ENCODE measurements at places on chromosomes 16 and 17. TPM values are rescaled to one million over a fixed set of nuclear protein-coding genes. Genes with fewer than 3 reads are reported as not detected.
A peak's percentile ranks its signal among the peaks of the same experiment; 100 is the strongest.

Gene MYL4
- not detected for total RNA-seq

Gene KRT20
- not detected for total RNA-seq

Gene GGA2
- total RNA-seq: 86.6 TPM

DNA sequence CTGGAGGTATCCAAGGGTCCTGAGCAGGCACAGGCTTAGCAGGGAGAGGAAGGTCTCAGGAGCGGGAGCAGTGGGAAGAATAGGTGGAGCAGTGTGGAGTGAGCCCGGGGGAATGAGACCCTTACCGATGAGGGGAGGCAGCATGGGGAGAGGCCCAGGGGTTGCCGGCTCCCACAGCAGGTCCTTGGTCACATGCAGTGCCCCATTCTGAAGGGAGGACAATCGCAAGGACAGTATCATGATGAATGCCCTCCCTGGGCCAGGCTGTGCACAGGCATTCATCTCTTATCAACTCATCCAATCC, 3.3 kb downstream of the TAF1C start:
- H3K27me3 ChIP-seq: no peaks in the 10 kb centered on the region
- H3K36me3 ChIP-seq: peaks cover 3% of the 10 kb centered on the region
- no peak overlapping the region for H3K27ac ChIP-seq
- peaks cover 25% of the 10 kb centered on the region for H3K4me1 ChIP-seq
- no peak for DNase-seq

DNA sequence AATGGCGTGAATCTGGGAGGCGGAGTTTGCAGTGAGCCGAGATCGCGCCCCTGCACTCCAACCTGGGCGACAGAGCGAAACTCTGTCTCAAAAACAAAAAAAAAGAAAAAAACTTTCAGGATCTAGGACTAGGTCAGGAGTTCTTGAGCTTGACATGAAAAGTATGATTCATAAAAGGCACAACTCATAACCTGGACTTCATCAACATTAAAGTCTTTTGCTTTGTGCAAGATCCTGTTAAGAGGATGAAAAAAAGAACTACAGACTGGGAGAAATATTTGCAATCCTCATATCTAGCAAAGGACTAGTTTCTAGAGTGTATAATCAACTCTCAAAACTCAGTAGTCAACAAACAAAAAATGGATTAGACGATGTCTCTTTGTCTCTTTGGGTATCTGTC, 40.0 kb downstream of the TBC1D16 start:
- H3K4me1 ChIP-seq: peaks cover 65% of the 10 kb centered on the region
- H3K36me3 ChIP-seq: peaks cover 3% of the 10 kb centered on the region
- peak overlapping the region; percentile 70 for H3K27ac ChIP-seq
- no peak for DNase-seq

GRCh38 chr16:48560692-48561091, 49.3 kb downstream of the N4BP1 start:
- H3K27ac ChIP-seq: peak overlapping the region; percentile 83
- H3K4me1 ChIP-seq: peaks cover 62% of the 10 kb centered on the region
- DNase-seq: no peak
- H3K27me3 ChIP-seq: no peaks in the 10 kb centered on the region
- no peak overlapping the region for H3K4me3 ChIP-seq

Gene TBC1D3E
- total RNA-seq: not detected

DNA sequence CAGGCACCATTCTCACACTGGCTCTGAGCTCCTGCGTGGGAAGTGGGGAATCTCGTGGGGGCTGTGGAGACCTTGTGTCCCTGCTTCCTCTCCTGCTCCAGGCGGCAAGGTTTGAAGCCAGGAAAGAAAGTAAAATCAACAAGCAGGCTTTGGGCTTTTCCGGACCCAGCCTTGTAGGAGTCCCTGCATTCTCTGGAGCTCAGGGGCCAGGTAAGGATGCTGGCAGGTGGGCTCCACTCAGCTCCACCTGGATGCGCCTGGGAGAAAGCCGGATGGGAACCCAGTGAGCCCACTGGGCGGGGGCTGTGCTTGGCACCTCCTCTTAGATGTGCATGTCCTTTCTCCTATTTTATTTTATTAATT, 362.5 kb downstream of the SEC14L1 start:
- no peaks in the 10 kb centered on the region for H3K36me3 ChIP-seq
- no peaks in the 10 kb centered on the region for H3K4me1 ChIP-seq
- no peak overlapping the region for H3K4me3 ChIP-seq
- DNase-seq: no peak
- no peak overlapping the region for H3K27ac ChIP-seq

Gene KRTAP9-4
- total RNA-seq: not detected

GRCh38 chr16:48852951-48853350, 243.0 kb upstream of the N4BP1 start:
- no peak for DNase-seq
- H3K4me3 ChIP-seq: no peak overlapping the region
- no peaks in the 10 kb centered on the region for H3K4me1 ChIP-seq
- no peaks in the 10 kb centered on the region for H3K27me3 ChIP-seq
- no peak overlapping the region for H3K27ac ChIP-seq
- no peaks in the 10 kb centered on the region for H3K36me3 ChIP-seq

GRCh38 chr17:46822388-46822921, 4.0 kb upstream of the WNT3 start:
- DNase-seq: peak; percentile 54
- peaks cover 23% of the 10 kb centered on the region for H3K4me1 ChIP-seq
- H3K36me3 ChIP-seq: no peaks in the 10 kb centered on the region
- H3K4me3 ChIP-seq: no peak overlapping the region
- no peak overlapping the region for H3K27ac ChIP-seq

GRCh38 chr17:38604479-38605403, 1.0 kb downstream of the SRCIN1 start:
- peak overlapping the region; percentile 76 for H3K4me3 ChIP-seq
- peaks cover 75% of the 10 kb centered on the region for H3K27me3 ChIP-seq
- H3K36me3 ChIP-seq: no peaks in the 10 kb centered on the region
- DNase-seq: peak; percentile 51
- H3K4me1 ChIP-seq: peaks cover 25% of the 10 kb centered on the region
- no peak overlapping the region for H3K27ac ChIP-seq

GRCh38 chr17:27569257-27569722, 61.7 kb upstream of the LGALS9 start:
- H3K27me3 ChIP-seq: no peaks in the 10 kb centered on the region
- peaks cover 4% of the 10 kb centered on the region for H3K36me3 ChIP-seq
- H3K27ac ChIP-seq: peak overlapping the region; percentile 63

GRCh38 chr16:181565-182021, 1.3 kb downstream of the HBQ1 start:
- DNase-seq: no peak
- no peak overlapping the region for H3K27ac ChIP-seq
- H3K4me3 ChIP-seq: no peak overlapping the region

Gene CDH1
- total RNA-seq: 8.6 TPM

DNA sequence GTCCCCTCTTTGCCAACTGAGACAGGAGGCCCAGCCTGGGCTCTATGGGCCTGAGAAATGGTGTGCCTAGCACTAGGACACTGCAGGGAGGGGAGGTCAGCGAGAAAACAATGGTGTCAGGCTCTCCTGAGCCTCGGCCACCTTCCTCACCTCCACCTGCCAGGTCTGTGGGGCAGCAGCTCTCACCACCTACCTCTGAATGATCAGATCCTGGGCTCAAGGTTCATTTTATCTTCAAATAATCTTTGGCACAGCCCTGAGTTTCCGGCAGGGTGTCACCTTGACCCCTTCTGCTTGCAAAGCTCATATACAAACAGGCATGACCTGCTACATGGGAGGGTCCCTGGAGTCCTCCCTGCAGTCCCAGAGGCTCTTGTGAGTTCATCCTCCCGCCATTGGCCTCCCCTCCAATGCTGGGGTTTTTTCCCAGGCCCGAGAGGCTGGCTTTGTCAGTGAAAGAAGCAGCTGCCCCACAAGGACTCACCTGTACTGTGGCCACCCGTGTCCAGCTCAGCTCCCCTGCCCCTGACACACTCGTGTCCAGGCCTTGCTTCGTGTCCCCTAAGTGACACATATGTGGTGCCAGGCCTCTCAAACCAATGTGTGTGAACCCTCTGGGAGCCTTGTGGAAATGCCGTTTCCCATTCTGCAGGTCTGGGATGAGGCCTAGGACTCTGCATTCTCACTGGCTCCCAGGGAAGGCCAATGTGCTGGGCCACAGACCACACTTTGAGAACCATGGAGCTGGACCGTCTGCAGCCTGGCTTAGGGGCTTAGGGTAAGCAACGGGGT, 176.8 kb upstream of the CIBAR2 start:
- no peaks in the 10 kb centered on the region for H3K27me3 ChIP-seq
- no peak overlapping the region for H3K4me3 ChIP-seq
- DNase-seq: no peak

DNA sequence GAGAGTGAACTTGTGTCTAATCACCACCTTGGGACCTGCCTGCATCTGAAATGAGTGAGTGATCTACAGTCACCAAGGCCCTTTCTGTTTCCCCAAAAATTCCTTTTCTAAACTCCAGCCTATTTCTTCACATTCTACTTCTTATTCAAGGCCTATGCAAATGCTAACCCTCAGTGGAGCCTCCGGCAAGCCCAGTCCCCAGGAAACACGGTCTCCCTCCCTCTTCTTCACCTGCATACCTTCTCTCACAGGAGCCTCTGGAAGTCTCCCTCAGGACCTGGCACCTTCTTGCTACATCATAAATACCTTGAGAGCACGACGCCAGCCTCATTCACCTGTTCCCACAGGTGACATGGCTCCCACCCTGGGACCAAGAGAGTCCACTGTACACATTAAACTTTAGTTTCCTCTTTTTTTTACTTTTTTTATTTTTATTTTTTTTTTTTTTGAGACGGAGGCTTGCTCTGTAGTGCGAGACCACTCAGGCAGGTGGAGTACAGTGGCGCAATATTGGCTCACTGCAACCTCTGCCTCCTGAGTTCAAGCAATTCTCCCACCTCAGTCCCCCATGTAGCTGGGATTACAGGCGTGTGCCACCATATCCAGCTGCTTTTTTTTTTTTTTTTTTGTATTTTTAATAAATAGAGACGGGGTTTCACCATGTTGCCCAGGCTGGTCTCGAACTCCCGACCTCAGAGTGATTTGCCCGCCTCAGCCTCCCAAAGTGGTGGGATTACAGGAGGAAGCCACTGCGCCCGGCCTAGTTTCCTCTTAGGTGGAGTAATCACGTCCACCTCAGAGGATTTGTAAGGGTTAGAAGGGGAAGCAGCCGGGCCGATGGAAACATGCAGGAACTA, 97.3 kb downstream of the ANKRD11 start:
- no peak overlapping the region for H3K4me3 ChIP-seq
- peaks cover 43% of the 10 kb centered on the region for H3K4me1 ChIP-seq
- DNase-seq: no peak
- no peaks in the 10 kb centered on the region for H3K27me3 ChIP-seq
- H3K27ac ChIP-seq: no peak overlapping the region
- peaks cover 6% of the 10 kb centered on the region for H3K36me3 ChIP-seq

Gene DNAAF1
- total RNA-seq: not detected

GRCh38 chr16:86398622-86399021, 111.7 kb upstream of the FOXF1 start:
- H3K4me1 ChIP-seq: no peaks in the 10 kb centered on the region
- H3K27me3 ChIP-seq: no peaks in the 10 kb centered on the region
- no peaks in the 10 kb centered on the region for H3K36me3 ChIP-seq
- H3K27ac ChIP-seq: no peak overlapping the region
- DNase-seq: no peak

Gene MPP3
- not detected for total RNA-seq

DNA sequence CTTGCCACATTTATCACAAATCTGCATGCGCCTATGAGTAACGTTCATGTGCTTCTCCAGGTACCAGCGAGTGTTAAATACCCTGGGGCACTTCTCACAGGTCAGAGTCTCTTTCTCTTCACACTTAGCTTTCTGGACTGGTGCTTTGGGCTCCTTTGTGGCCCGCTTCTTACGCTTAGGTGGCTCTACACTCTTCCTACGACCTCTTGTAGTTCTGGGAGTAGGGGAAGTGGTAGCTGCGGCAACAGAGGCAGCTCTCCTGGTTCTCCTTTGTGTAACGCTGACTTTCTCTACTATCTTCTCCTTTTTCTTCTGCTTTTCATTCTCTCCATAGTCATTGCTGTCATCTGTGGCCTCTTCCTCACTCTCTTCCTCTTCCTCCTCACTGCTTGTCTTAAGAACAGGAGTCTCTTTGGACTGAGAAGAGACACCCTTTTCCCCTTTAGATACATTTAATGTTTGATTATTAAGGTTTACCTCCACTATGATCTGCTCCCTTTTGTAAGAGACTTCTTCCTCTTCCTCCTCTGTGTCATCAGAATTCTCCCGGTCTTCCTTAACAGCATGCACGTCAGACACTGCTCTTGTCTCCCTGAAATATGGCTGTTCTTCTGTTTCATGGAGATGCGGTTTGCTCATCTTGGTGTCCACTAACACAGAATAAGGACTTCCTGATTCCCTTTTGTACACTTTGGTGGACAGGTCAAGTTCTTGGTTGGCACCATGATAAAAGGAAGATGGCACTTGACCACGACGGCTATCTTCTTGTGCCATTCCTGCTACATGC, 45.0 kb downstream of the ZNF652 start:
- no peaks in the 10 kb centered on the region for H3K27me3 ChIP-seq
- H3K4me3 ChIP-seq: no peak overlapping the region
- H3K4me1 ChIP-seq: peaks cover 25% of the 10 kb centered on the region
- no peak overlapping the region for H3K27ac ChIP-seq

- H3K36me3 ChIP-seq: no peaks in the 10 kb centered on the region
- H3K27me3 ChIP-seq: no peaks in the 10 kb centered on the region
- H3K27ac ChIP-seq: no peak overlapping the region
- DNase-seq: no peak
- no peak overlapping the region for H3K4me3 ChIP-seq
Observed at GRCh38 chr16:30692396-30693064, 6.4 kb upstream of the SRCAP start.

GRCh38 chr17:7818026-7818425, 16.0 kb upstream of the KDM6B start:
- no peaks in the 10 kb centered on the region for H3K4me1 ChIP-seq
- no peaks in the 10 kb centered on the region for H3K27me3 ChIP-seq
- no peak for DNase-seq

Gene KRT12
- total RNA-seq: not detected

Gene AOC2
- total RNA-seq: 11.5 TPM

DNA sequence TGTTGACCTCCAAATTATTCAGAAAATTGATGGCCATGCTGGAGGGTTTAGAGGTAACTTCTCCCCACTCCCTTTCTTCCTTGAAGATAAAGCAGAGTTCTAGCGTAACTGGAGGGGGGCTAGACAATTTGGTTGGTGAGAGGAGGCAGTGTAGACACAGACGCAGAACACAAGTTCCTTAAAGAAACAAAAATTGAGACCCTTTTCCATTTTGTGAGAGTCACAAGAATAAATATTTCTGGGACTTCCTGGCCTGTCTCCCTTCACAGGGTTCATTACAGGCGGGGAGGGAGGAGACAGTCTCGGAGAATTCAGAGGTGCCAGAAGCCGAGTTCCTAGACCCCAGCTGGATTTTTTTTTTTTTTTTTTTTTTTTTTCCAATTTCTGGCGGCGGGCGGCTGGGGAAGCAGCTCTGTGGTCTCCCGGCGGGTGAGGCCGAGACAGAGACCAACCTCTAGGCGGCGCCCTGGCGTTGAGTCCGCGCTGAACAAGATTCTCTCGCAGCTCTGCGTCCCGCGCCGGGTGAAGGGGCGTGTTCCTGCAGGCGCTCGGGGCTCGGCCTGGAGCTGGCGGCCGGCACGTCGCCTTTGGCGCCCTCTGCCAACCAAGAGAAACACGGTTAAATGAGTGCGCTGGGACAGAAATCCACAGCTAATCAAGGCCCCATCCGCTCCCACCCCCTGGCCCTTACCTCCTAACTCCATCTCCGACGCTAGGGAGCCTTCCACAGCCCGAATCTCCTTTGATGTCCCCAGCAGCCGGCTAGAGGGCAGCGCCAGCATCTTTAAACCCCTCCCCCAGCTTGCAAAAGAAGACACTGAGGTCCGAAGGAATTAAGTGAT, 10.2 kb upstream of the HOXB9 start:
- H3K4me3 ChIP-seq: no peak overlapping the region
- peaks cover 27% of the 10 kb centered on the region for H3K4me1 ChIP-seq
- H3K27me3 ChIP-seq: peaks cover 96% of the 10 kb centered on the region
- DNase-seq: peak; percentile 81

Gene CX3CL1
- not detected for total RNA-seq
